Activated T-cell treated with anti-CD3 and anti-CD28 coated beads, Interleukin-2, amount 50 U/mL, for 1 hour (primary cell): ENCODE measurements at places on chromosomes 13 and 19.

DNA sequence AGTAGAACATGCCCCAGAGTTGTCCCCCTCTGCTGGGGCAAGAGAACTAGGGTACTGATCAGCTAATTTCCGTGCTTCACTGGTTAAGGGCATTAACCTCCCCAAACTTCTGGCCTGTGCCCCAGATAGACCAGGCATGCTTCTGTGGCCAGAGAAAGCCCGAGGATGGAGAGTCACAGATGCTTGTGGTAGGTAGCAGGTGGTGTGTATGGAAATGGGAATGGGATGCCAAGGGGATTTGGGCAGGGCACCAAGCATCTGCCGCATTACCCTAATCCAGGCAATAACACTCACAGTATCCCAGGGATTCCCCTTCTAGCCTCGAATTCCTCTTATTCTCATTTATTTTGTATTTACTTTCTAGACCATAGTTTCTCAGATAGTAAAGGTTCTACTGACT, 124.8 kb upstream of the KLF12 start:
- DNase-seq = no peak

DNA sequence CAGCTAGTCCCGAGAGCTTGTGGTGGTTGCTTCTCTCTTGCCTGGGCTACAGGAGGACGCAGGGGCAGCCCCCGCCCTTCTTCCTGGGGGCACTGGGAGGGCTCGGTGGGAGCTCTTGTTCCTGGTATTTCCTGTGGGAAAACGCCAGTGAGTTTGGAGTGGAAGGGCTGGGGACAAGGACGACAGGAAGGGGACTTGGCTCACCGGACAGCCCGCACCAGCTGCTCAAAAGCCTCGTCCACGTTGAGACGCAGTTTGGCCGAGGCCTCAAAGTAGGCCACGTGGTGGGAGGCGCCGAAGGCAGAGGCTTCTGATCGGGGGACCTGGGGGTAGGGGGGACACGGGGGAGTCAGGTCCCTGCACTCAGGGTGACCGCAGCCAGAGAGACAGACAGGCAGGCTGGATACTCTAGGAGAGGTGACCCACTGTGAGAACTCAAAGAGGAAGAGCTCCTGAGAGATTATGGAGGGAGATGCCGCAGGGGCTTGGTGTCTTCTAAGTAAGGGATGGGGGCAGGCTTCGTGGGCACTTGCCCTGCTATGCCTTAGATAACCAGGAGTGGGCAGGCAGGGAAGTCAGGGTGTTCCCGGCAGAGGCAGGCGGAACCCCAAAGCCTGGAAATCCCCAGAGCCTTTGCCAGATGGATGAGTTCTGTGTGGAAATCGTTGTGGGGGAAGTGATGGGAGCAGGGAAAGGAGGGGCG, 4.3 kb downstream of the RRAS start:
- DNase-seq = no peak

GRCh38 chr19:14370169-14370939, 10.9 kb upstream of the ADGRE5 start:
- peak; percentile 69 for DNase-seq

- DNase-seq = no peak
Observed at GRCh38 chr19:52366414-52366824, 3.3 kb upstream of the ZNF880 start.

- no peak for DNase-seq
Observed at GRCh38 chr19:44212866-44213346, 574 bp downstream of the ZNF227 start.

GRCh38 chr19:47691782-47692181, 21.4 kb upstream of the EHD2 start:
- no peak for DNase-seq

- no peak for DNase-seq
Observed at GRCh38 chr13:76226941-76227340, 590.8 kb downstream of the LMO7 start.

DNA sequence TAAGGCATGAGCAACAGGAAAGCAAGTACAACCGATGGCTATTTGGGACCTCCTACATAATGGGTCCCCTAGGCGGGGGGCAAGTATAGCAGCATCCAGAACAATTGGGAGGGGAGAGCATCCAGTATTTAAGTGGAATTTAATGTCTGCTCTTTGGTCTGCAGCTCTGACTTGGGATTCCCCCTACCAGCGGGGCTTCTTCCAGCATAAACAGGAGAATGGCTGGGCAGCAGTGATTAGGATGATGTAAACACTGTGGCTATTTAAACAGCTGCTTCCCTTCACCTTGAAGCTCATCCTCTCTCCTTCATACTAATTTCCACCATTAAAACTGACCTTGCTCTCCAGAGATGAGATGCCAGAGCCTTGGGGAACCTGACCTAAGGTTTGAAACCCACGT, 73.9 kb upstream of the OXGR1 start:
- DNase-seq = no peak

- no peak for DNase-seq
Observed at GRCh38 chr19:3045885-3046697, 16.2 kb downstream of the TLE5 start.

DNA sequence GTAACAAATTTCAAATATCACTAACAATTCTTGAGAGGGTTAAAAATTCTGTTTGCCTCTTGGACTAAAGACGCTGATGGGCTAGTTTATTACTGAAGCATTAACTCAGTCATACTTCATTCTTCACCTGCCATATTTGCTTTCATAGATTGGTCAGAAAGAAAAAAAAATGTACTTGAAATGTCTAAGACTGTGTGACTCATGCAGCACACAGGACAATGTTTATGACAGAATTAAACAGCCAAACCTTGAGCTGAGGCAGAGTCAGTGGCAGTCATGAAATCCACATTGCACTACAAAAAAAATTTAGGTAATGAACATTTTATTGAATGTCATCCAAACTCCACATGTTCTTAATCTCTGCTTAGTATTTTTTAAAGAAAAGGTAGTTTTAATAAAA, 135.6 kb downstream of the PRR20E start:
- DNase-seq = no peak

DNA sequence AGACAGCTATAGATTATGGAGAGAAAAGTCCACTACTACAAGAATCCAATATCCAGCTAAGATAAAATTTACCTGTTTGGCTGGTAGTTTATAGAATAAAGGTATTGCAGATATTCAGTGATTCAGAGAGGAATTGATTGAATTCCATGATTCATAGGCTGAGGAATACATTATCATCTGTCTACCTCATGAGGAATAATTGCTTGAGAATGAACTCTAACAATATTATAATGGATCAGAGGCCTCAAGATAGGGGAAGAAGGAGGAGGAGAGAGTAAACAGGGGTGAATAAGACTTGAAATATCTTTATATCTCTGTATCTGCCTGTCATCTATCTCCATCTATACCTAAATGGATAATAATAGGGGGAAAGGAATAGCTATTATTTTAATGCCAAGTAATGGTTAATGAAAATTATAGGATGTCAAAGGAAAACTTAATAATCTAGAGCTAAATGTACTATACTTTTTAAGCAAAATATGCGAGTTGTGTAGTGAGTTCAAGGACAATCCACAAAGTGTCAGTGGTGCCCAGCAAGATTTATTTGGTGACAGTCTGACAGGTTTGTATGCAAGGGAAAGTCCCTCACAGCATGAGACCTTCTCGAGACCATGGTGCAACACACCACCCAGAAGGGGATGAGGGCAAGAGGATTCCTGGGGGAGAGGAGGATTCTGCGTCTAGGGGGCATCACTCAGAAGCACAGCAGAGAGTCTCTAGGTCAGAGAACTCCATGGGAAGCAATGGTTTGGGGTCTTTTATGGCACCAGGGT, 224.5 kb downstream of the GPC5 start:
- DNase-seq = no peak

DNA sequence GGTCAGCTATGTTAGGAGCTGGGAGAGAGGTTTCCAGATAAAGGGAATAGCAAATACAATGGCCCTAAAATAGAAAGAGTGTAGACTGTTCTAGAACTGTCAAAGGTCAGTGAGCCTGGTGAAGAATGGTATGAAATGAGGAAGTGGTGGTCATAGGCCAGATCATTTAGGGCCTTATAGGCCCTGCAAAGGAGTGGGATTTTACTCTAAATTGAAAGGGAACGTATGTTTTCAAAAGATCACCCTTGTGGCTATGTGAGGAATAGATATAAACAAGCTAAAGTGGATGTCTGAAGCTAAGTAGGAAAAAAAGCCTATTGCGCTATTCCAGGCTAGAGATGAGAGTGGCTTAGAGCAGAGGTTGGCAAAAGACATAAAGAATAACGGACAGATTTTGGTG, 70.7 kb upstream of the TDRD3 start:
- DNase-seq = no peak

DNA sequence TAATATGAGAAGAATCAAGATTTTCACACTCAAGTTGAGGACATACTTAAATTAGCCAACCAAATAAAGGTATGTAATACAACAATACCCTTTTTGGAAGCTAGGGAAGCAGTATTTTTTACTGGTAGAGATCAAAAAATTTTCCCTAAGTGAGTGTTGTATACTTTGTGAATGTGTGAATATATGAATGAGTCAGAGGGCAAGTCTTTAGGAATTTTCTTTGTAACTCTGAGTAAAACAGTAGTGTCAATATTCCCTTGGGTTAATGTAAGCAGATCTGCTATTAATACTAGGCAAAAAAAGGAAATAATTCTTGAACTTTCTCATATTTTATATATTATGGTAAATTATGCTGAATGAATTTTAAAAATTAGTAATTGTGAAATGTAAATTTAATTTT, 1161.8 kb upstream of the MIR17HG start:
- no peak for DNase-seq

DNA sequence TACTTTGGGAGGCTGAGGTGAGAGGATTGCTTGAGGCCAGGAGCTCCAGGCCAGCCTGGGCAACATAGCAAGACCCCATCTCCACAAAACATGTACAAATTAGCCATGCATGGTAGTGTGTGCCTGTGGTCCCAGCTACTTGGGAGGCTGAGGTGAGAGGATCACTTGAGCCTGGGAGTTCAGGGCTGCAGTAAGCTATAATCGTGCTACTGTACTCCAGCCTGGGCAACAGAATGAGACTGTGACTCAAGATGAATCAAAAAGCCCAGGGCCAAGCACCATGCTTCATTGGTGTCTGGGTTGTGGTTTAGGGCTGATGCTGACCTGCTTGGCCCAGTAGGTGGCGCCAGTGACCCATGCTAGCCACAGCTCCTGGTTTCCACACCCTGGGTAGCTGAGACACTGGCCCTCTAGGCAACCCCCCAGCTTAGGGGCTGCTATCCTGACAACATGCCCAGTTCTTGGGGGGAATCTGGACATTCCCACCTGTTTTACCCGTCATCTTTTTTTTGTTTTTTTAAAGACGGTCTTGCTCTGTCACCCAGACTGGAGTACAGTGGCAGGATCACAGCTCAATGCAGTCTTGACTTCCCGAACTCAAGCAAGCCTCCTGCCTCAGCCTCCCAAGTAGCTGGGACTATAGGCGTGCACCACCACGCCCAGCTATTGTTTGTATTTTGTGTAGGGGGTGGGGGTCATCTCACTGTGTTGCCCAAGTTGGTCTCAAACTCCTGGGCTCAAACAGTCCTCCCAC, 5.5 kb downstream of the CCDC124 start:
- DNase-seq = peak; percentile 87

- DNase-seq = no peak
Observed at GRCh38 chr19:8631425-8631819, 989 bp downstream of the NFILZ start.

GRCh38 chr13:112259511-112259910, 116.6 kb upstream of the SPACA7 start:
- DNase-seq = no peak

DNA sequence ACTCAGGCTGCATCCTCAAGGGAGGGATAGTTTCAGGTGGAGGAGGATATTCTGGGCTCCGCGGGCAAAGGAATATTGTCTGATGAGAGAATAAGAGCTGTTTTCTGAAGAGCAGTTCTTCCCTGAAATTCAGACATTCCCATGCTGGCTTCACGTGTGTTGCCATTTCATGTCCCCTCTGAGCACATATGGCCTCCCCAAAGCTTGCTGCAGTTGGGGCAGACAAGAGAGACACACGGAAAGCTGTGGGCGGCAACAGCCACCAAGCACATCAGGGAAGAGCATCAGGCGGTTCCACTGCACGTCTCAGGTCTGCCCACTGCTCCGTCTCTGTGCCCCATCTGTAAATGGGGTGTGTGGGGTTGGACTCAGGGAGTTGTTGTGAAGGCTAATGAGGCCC, 247.5 kb upstream of the TSHZ3 start:
- DNase-seq = no peak

DNA sequence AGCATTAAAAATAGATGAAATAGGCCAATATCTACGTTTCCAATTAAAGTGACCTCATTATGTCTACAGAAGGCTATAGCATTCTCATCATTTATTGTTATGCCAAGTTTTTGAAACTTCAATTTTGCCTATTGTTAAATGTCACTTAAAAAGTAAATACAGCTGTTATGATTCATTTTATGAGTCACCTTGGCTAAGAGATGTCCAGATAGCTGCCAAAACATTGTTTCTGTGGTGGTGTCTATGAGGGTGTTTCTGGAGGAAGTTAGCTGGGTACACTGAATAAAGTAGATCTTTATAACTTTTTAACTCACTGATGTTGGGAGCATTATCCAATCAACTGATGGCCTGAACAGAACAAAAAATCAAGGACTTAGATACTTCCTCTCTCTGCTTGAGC, 1209.7 kb upstream of the PCDH9 start:
- DNase-seq = no peak

GRCh38 chr19:10809651-10810285, 26.2 kb downstream of the TMED1 start:
- no peak for DNase-seq

- DNase-seq = no peak
Observed at GRCh38 chr13:28510542-28510941, 15.6 kb upstream of the FLT1 start.

- DNase-seq = no peak
Observed at GRCh38 chr19:6717441-6717971, 2.9 kb downstream of the C3 start.

DNA sequence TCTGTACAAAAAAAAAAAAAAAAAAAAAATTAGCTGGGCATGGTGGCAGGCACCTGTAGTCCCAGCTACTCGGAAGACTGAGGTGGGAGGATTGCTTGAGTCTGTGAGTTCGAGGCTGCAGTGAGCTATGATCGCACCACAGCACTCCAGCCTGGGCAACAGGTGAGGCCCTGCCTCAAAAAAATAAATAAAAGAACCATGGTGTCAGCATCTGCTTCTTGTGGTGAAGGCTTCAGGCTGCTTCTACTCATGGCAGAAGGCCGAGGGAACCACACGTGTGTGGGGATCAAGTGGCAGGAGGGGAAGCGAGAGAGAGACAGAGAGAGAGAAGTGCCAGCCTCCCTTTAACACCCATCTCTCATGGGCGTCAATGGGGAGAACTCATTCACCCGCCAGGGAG, 13.5 kb downstream of the BCL3 start:
- DNase-seq = no peak
